Left renal pelvis (tissue), 4 donors: ENCODE measurements at places on chromosomes 12 and 14.

DNA sequence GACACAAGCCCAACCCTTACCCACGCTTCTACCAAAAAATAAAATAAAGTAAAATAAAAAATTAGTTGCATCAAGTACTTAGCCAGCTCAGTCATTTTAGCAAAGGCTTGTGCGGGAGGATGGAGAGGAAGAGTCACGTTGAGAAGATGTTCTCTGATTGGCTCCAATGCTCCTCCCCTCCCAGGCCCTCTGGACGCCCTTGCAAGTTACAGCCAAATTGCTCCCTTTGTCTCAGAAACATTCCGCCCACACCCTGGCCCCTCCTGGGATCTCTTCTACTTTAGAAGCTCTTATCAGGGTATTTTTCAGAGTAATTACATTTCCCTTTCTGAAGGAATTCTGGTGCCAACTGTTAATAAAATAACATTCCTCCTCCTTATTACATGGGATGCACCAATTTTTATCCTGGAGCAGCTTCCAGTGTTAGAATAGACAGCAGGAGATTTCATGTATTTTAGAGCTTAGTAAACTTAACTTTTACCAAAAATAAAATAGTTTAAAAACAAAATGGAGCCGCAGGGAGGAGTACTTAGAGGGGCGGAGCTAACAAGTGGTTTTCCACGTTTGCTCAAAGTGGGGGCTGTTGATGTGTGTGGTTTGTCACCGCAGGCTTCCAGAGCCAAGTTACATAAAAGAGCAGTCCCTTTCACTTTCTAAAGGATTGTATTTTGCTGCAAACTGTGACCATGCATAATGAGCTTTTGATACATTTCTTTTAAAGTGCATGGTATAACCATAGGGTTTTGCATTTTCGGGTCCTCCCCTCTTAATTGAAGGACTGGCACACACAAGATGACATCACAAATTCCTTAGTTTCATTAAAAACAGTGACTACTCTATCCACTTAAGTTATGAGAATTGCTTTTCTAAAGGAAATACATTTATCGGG is 71.7 kb upstream of the RAP1B start:
- DNase-seq: no peak

DNA sequence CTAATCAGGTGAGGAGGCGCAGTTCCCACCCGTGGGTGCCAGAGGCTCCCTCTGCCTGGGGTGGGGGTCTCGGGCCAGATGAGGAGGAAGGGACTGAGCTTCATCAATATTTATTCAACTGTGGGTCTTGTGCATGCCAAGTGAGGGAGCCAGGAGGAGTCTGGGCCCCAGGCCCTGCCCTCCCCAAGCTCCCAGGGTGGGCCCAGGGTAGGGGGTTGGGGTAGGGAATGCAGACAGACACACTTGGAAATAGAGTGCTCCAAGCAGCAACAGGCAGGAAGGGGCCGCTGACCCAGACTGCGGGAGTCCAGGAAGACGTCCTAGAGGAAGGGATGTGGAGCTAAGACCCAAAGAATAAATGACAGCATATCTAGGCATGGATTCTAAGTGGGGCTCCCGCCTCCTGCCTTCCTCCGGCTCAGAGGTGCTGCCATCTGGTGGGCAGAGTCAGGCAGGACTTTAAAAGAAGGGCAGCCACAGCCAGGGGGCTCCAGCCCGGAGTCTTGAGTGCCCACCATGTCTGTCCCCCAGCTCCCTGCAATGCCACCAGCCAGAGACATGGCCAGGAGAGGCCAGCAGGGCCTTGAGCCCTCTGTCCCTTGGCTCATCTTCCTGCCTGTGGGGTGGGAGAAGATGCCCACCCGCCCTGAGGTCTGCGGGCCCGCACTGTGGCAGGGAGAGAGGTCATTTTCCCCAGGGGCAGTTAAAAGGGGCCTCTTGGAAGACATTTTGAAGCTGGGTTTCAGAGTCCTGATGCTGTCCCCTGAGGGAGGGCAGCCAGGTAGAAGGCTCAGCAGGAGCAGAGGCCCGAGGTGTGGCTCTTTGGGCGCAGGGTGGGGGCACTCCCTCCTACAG is 70.1 kb downstream of the PHETA1 start:
- DNase-seq: peak; percentile 19

GRCh38 chr12:30385706-30386105 is 310.0 kb downstream of the IPO8 start:
- DNase-seq: no peak

- no peak for DNase-seq
These were observed 41.7 kb upstream of the OR5AU1 start for GRCh38 chr14:21197418-21198205.

GRCh38 chr12:12976366-12976765 is 23.7 kb downstream of the HEBP1 start:
- no peak for DNase-seq

- DNase-seq: no peak
These were observed 41.0 kb downstream of the GSC start for GRCh38 chr14:94728950-94729349.

DNA sequence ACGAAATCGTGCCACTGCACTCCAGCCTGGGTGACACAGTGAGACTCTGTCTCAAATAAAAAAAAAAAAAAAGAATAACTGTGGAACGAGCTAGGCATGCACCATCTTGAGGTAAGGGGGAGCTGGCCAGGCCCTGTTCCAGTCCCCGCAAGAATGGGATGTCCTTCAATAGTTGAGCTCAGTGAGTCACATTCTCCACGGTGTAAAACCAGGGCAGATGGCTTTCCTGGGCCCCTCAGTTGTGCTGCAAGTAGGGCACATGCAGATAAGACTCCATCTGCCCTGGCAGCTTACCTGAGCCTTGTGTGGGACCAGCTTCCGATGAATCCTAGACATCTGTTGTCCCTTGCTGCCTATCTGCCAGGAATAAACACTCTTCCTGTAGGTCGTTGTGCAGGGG is 312.1 kb downstream of the VRK1 start:
- no peak for DNase-seq

DNA sequence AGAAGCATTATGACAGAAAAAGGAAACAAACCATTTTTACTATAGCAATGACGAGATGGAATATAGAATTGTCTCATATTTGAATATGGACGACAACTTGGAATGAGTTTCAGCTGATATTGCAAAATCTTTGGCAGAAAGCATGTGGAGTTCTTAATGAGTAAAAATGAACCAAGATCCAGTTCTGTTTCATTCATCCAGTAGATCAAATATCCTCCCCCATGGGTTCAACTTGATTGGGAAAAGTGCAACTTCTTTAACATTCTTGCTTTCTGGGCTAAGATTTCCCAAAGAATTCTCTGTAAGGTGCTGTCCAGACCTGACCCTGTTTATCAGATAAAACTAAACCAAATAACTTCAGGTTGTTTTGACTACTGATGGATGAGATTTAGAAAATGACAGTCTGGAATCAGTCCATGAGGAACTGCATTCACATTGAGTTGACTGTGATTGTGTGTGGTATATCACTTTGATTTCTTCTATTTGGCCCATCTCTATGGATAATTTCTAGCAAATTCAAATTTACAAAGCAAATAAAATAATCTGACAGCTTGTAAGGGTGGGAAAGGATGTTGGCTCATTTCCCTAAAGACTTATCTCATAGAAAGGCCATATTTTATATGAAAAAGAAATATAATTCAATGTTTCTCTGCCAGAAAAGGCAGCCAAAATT is 267.4 kb downstream of the ADAMTS20 start:
- no peak for DNase-seq

GRCh38 chr12:120757226-120757742 is 31.7 kb downstream of the ACADS start:
- DNase-seq: no peak

GRCh38 chr14:89056394-89056793 is 231.9 kb downstream of the TTC8 start:
- DNase-seq: no peak

GRCh38 chr12:44960856-44961255 is 84.7 kb upstream of the NELL2 start:
- no peak for DNase-seq

DNA sequence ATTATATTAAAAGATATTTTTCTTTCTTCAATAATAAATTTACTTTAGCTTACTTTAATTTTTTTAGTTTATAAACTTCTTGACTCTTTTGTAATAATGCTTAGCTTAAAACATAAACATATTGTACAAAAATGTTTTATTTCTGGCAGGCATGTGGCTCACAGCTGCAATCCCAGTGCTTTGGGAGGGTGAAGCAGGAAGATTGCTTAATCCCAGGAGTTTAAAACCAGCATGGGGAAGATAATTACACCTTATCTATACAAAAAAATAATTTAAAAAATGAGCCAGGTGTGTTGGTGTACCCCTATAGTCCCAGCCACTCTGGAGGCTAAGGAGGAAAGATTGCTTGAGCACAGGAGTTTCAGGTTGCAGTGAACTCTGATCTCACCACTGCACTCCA is 120.7 kb downstream of the GPHN start:
- DNase-seq: no peak

GRCh38 chr14:90715993-90716392 is 100.2 kb downstream of the TTC7B start:
- DNase-seq: no peak

- no peak for DNase-seq
These were observed 315.3 kb downstream of the MED13L start for GRCh38 chr12:115962216-115962615.

GRCh38 chr14:38536376-38537038 is 280.6 kb upstream of the CLEC14A start:
- no peak for DNase-seq

DNA sequence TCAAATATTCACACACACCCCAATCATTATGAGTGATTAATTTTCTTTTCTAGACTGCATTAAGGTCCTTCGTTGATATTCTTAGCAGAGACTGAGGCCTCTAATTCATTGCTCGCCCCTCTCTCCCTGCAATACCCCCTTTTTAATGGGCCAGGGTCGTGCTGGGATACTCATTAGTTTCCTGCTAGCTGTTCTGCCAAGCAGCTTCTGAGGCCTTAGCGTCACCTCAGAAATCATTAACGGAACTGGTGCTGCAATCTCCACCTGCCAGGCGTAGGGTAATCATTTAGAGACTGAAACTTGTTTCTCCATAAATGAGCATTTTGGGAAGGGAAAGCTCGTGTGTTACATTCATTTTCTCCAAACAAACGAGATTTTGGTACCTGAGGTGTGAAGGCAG is 1054.7 kb downstream of the GALC start:
- no peak for DNase-seq

DNA sequence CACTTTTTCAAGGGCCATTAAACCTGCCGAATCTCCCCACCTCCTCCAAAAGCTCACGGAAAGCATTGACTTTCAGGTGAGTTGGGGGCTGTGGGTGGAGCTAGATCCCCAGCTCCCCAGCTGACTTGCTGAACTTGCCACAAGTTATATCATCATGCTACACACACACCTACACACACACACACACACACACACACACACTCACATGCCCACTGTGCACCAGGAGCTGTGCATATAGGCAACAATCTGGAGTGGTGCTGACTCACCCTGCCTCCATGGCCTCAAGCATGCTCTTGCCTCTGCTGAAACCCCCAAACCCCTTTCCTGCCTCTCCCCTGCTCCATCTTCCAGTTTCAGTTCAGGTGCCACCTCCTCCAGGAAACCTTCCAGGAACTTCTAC is 26.1 kb downstream of the SERPINA3 start:
- no peak for DNase-seq

- DNase-seq: no peak
These were observed 7.4 kb downstream of the CLEC14A start for GRCh38 chr14:38248321-38249028.

DNA sequence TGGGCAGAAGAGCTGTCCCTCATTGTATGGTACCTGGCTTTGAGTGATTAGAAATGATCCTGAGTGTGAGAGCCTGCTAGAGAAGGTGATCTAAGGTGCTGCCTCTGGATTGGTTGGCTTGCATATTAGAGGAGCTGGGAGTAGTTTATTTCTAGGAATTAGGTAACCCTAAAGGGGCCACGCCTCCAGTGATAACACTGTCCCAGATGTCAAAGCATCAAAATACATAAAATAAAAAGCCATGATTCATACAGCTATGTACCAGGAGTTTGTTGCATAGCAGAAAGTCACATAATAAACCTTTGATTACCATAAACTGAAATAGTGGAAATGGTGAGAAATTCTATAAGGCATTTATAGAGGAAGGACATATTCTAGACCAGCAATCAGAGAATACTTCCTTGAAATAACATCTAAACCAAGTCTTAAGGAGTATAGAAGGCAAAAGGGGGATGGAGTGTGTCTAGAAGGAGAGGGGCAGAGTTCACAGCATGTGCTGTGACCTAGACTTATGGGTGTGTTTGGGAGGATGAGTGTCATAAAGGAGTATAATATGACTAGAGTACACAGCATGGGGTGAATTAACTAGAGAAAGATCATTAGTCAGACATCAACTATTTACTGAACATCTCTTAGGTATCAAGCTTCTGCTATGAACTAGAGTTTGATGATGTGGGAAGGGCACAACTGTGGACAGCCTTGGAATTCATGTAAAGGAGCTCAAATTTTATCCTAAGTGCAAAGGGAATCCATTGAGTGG is 686.4 kb downstream of the GALC start:
- DNase-seq: no peak

- no peak for DNase-seq
These were observed 46.0 kb upstream of the PLBD1 start for GRCh38 chr12:14613718-14614117.

DNA sequence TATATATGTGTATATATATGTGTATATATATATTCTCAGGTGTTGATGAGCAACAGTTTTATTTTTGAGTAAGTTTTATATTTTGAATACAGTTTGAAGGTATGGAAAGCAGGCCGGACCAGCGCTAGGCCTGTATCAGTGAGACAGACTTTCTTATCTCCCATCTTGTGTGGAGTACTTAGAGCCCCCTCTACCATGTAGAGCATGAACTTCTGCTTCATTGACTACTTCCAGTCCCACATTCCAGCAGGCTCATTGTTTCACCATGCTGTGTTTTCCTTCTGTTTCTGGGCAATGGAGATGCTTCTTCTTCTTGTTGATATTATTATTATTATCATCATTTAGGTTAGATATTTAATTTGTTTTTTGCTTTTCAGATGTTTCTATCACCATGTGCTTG is 76.4 kb downstream of the SLC16A7 start:
- DNase-seq: no peak

DNA sequence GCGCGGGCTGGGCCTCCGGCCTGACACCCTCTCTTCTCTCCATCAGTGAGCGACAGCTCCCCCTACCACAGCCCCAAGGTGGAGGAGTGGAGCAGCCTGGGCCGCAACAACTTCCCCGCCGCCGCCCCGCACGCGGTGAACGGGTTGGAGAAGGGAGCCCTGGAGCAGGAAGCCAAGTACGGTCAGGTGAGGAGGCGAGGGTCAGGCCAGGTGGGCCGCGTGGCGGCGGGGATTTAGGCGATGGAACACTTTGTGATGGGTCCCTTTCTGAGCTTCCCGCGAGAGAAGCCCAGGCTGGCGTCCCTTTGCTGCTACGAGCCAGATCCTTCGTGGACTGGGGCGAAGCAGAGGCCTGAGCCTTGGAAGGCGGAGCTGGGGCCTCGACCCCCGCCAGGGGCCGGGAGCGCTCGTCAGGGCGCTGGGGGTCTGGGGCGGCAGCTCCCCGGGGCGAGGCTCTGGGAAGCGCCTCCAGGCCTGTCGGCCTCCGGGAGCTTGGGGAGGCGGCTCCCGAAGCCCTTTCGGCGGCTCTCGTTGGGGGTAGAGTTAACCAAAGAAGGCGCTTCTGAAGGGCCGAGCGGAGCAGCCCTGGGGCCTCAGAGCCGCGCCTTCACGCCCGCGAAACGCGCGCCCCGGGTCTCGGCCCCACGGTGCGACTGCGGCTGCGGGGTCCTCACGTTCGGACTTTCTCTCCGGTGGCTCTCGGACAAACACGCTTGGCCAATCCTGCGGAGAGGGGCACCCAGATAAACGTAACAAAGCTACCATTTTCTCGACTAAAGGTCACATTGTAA is 5.0 kb downstream of the PAX9 start:
- DNase-seq: no peak

GRCh38 chr14:97185186-97185585 is 388.0 kb downstream of the VRK1 start:
- no peak for DNase-seq
